ENCODE measurements at places on chromosomes 1 and 21.

DNA sequence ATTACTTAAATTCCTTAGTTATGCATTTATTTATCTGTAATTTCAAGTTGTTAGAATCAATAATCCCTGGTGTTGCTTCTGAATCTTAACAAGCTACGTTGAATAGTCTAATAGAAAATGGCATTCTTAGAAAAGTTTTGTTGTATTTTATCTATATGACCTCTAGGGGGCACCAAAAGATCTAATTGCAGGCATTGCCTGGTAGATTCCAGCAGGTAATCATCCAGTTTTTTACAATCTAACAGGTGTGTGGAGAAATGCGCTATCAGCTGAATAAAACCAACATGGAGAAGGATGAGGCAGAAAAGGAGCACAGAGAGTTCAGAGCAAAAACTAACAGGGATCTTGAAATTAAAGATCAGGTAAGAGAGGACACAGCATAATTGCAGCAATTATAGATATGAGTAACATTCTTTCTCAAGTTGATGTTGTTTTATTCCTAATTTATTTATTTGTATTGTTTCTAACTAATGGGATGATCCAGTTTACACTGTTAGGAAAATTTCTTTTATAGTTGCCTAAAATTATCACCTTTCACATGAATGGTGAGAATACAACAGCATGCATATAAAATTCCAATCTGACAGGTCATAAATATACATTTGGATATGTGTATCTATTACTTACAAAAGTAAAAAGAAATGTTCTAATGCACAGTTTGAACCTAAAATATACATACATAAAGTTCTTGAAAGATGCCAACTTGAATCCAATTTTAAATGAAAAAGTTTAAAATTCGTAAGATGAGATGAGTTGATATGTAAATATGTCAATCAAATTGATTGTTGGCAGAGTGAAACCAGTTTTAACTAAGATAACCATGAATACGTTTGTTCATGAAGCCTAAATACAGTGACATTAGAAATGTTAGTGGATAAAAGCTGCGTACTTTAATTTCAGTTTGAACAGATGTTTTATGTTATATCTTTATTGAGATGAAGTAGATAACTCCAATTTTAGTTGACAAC lies 88.4 kb downstream of the SDCCAG8 start:
- DNase-seq = no peak

DNA sequence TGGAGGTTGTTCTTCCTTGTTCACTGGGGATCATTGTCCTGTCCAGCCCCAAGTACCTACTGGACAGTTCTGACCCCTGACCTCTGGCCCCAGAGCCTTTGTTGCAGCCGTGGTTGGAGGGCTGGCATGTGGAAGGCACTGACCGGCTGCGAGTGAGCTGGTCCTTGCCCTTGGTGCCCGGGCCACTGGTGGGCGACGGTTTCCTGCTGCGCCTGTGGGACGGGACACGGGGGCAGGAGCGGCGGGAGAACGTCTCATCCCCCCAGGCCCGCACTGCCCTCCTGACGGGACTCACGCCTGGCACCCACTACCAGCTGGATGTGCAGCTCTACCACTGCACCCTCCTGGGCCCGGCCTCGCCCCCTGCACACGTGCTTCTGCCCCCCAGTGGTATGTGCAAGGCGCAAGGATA lies 11.4 kb downstream of the TIE1 start:
- DNase-seq = no peak

DNA sequence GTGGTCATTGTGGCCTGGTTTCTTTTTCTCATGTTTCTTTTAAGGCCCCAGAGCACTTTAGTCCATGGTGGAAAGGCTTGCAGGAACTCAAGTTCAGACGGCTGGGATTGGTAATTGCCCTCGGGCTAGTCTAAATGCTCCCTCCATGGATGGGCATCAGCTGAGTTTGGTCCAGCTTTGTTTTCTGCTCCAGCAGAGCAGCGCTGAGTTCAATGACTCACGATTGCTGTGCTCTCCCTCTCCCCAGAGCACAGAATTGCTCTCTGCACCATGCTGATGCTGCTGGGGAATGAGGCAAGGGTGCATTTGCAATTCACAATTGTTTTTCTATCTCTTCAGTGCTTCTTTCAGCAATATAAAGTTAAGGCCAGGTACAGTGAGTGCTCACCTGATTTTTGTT lies 1.8 kb upstream of the OR2T6 start:
- DNase-seq = no peak

DNA sequence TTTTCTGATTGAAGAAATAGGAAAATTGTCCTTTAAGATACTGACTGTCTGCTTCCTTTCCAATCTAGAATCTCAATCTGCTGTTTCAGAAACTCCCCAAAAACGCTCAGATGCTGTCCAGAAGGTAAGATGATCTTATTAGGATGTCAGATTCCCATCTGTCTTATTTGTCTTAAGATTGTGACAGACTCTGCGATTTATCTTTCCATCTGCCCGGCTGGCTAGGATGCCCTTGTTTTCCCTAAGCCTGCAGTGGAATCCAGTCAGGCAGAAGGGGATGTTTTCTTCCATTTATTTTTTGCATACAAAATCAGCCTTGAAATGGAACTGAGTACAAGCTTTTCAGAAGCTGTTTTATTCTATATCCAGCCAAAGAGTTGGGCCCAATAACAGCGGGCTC lies 96.5 kb downstream of the FMN2 start:
- no peak for DNase-seq

- DNase-seq = no peak
These were observed 109.8 kb downstream of the MAST2 start for GRCh38 chr1:45913183-45913683.

DNA sequence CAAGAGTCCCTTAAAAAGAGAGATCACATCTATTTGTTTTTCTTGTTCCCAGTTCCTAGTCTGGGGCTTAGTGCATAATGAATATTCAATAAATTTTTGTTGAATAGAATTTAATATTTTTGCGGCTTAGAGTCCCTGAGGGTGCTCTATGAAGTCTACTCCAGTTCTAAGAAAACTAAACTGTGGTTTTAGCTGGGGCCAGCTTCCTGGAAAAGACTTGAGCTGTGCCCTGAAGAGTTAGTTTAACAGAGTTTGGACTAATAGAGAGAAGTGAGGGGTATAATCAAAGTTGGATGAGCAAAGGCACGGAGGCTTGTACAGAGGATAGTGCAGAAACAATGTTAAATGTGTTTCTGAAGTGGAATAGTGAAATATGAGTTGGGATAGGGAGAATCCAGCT lies 168.9 kb downstream of the FASLG start:
- no peak for DNase-seq

DNA sequence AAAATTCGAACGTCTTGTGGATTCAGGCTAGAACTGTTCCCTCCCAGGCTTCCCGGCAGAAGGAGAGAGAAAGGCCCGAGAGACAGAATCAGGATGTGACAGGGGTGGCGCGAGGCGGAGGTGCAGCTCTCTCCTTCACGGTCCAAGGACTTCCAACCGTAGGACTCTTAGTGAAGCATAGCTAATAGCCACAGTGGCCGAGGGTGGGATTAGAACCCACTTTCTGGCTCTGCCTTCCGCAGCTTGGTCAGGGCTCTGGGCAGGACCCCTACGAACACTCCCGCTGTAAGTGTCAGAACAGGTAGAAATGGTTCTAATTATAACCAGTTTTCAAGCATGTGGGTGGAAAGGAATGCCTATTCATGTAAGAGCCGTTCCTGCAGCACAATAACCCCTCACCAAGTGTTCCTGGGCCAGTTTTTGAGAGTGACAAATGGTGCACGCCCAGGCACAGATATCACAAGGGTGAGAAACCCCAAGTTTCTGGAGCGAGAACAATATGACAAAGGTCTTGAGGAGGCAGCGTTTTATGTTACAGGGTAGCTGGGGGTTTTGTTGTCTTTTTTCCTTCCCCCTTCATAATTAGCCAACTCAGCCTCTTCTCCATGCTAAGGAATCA lies 86.4 kb downstream of the SYF2 start:
- no peak for DNase-seq

DNA sequence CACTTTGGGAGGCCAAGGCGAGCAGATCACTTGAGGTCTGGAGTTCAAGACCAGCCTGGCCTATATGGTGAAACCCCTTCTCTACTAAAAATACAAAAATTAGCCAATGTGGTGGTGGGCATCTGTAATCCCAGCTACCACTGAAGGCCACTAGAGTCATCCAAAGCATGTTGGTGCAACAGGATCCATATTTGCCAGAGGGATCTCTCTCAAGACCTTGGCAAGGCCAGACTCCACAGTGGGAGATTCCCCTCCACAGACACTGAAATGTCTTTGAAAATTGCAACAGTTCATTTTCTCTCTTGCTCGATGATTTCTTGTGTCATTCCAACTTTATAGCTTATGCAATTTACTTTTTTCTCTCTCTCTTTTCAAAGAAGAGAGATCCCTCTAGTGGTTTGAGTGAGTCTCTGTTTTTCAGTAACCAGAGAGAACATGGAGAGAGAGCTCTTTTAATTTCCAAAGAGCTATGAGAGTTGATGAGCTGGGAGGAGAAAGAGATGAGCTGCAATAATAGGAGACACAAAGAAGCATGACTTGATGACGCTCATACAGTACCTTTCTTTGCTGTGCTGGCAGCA lies 176.8 kb upstream of the USP25 start:
- DNase-seq = no peak

DNA sequence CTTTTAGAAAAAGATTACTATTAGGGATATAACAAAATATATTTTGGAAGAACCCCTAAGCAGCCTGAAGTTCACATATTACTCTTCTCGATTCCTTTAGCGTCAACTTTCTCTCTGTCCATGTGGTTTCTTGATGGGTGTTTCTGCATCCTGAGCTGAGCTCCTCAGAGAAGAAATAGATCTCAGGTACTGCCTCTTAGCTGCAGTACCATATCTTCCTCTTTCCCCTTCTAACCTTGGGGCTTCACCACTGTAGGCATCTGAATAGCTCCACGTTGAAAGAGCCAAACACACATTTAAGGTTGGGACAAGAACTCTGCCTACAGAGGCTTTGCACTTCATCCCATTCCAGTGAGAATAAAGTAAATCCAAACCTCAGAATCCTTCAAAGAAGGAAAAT lies 59.2 kb downstream of the SAMSN1 start:
- no peak for DNase-seq

DNA sequence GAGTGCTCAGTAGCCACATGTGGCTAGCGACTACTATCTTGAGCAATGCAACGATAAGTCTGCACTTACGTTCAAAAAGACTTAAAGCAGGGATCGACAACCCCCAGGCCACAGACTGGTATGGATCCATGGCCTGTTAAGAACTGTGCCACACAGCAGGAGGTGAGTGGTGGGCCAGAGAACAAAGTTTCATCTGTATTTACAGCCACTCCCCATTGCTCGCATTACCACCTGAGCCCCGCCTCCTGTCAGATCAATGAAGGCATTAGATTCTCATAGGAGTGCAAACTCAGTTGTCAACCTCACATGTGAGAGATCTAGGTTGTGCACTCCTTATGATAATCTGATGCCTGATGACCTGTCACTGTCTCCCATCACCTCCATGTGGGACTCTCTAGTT lies 103.6 kb upstream of the ZRANB2 start:
- no peak for DNase-seq

DNA sequence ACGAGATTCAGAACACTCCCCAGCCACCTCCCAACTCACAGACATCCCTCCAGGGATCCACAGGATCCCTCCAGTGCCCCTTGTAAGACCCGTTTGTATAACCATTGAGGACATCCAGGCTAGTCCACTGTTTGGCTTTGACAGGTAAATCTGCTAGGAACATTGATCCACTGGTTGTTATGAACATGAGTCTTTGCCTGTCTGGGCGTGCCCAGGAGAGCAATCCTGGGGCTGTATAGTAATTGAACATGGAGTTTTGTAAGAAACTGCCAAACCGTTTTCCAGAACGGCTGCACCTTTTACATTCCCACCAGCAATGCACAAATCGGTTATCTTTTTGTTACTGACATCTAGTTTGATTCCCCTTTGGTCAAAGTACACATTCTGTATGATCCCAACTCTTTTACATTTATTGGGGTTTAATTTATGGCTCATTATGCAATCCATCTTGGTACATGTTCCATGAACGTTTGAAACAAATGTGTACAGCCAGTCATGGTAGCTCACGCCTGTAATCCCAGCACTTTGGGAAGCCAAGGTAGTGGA lies 88.7 kb downstream of the WDR4 start:
- no peak for DNase-seq

DNA sequence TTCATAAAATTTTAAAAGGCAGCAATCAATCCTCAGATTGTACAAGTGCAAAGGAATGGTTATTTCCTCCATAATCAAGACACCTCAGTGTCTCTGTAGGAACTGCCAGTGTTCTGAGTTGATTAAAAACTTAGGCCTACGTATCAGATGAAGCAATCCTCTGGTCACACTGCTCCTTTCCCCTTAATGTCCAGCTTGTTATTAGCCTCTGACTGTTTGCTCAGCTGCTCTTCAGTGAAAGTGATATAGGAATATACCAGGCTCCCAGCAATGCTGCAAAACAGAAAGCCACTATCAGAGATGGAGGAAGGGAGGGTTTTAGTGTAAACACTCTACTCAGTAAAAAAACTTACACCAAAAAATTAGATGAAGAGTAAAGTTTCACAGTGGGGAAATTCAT lies 49.8 kb downstream of the SLC35D1 start:
- no peak for DNase-seq

- no peak for DNase-seq
These were observed 1.9 kb downstream of the PLCH2 start for GRCh38 chr1:2477791-2478499.

- DNase-seq = no peak
These were observed 69.2 kb upstream of the KIF26B start for GRCh38 chr1:245085508-245086095.

GRCh38 chr1:170196490-170197236 lies 50.9 kb downstream of the NTMT2 start:
- no peak for DNase-seq

DNA sequence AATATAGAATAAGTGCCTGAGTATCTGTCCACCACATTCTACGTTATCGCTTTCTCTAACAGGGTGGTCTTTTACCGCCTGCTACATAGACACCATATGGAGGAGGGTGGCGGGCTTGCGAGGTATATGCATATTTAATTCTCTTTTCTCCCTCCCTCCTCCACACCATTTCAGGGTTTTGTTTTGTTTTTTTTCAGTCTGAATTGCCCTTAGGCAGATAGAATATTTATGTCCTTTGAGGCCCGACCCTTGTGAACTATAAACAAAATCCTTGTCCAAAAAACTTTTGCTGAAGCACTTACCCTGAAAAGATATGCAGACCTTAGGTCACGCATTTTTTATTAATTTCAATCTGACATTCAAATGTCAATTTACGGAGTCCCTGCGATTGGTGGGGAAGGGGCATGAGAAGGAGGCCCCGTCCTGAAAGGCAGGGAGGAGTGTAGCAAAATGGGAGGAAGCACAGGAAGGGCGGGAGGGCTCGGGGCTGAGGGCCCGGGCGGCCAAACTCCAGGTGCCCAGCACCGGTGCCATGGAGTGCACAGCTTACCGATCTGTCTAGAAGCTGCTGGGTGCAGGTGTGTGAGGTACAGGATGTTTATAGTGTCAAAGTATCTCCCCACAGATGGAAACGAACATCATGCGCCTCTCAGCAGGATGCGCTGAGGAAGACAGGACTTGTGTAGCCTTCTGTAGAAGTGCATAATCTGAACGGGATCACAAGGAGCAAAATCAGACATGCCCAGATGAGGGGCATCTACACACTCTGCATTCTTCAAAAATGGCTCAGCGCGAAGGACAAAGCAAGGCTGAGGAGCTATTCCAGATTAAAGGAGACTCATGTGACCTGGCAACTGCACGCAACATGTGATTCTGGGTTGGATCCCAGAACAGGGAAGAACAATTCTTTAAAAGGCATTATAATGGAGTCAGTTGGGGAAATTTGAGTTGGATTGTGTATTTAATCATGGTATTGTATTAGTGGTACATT lies 68.8 kb upstream of the LYST start:
- DNase-seq = no peak

GRCh38 chr1:156539818-156540355 lies 32.5 kb downstream of the IQGAP3 start:
- no peak for DNase-seq

- no peak for DNase-seq
These were observed 169.1 kb downstream of the DYRK1A start for GRCh38 chr21:37535672-37536071.
